ENCODE measurements at places on chromosomes 6 and 20.
A peak's percentile ranks its signal among the peaks of the same experiment; 100 is the strongest.

DNA sequence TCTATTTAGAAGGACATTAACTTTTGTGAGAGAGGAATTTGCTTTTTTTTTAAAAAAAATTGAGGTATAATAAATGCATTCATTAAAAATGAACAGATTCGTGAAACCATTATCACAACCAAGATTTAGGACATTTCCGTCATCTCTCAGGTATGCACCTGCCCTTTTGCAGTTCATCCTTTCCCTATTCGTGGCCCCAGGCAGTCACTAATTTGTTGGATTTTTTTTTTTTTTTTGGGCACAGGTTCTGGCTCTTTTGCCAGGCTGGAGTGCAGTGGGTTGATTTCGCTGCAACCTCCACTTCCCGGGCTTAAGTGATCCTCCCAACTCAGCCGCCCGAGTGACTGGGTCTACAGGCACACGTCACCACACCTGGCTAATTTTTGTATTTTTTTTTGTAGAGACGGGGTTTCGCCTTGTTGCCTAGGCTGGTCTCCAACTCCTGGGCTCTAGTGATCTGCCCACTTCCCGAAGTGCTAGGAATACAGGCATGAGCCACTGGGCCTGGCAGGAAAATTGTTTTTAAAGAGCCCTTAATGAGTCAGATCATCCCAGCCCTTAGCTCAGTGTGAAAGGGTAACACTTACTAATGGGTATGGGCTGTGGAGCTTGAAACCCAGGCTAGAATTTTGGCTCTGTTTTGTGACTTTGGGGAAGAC is 9.2 kb downstream of the PHF3 start:
- DNase-seq, result no peak

DNA sequence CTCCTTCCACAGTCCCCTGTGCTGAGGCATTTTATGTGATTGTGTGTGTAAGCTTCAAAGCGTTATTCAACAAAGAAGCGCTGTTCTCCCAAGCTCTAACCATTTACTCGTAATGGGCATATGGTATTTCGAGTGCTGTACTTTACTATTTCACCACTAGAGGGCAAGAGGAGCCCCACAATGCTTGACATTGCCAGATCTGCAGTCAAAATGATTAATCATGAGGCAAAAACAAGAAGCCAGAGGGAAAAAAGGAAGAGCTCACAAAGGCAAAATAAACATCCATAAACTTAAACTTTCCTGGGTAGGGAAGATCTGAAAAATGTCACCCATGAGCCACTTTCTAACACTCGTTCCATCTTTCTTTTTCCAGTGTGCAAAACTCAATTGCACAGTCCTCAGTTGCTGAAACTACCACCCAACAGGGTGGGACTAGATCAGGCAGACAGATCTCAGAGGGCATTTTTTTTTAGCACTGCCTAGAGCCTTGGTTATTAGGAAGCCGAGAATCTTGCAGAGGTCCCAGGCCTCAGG is 215.0 kb upstream of the PLCB4 start:
- no peak for DNase-seq

DNA sequence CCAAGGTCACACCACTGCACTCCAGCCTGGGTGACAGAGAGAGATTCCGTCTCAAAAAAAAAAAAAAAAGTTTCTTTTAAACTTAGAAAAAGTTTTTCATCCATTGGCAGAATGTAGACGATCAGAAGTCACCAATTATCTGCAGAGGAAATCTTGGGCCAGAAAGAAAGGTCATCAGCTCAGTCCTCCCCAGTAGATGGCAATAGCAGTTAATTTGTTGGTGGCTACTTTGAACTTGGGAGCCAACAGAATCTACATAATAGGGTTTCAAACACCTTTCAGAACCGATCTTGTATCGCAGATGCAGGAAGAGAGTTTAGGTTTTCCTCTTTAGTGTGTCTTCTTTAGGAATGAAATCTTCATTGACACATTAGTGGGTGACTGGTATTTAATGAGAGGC is 41.7 kb downstream of the LBP start:
- no peak for DNase-seq

- DNase-seq, result no peak
Measured at GRCh38 chr6:3297909-3298308, 39.2 kb downstream of the PSMG4 start.

GRCh38 chr6:4901386-4902061 is 102.3 kb downstream of the RPP40 start:
- no peak for DNase-seq

GRCh38 chr6:57262488-57262887 is 40.4 kb upstream of the RAB23 start:
- DNase-seq, result no peak

GRCh38 chr6:73302339-73302738 is 39.3 kb upstream of the KHDC1 start:
- DNase-seq, result no peak

DNA sequence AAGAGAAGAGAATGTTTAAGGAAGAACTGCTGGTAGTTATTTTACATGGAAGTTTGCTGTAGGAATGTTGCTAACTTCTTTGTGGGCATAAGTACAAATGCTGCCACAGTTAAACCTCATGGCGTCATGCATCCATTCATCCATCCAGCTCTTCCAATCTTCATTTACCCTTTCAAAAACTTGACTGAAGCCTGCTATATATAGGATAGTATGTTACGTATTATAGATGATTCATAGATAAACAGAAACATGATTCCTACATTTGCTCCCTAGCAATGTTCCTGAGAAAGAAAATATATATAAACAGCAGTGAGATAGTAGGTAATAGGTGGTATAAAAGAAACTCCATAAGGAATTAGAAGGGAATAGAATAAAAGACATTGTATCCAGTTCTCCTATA is 93.7 kb downstream of the NDUFAF5 start:
- no peak for DNase-seq

DNA sequence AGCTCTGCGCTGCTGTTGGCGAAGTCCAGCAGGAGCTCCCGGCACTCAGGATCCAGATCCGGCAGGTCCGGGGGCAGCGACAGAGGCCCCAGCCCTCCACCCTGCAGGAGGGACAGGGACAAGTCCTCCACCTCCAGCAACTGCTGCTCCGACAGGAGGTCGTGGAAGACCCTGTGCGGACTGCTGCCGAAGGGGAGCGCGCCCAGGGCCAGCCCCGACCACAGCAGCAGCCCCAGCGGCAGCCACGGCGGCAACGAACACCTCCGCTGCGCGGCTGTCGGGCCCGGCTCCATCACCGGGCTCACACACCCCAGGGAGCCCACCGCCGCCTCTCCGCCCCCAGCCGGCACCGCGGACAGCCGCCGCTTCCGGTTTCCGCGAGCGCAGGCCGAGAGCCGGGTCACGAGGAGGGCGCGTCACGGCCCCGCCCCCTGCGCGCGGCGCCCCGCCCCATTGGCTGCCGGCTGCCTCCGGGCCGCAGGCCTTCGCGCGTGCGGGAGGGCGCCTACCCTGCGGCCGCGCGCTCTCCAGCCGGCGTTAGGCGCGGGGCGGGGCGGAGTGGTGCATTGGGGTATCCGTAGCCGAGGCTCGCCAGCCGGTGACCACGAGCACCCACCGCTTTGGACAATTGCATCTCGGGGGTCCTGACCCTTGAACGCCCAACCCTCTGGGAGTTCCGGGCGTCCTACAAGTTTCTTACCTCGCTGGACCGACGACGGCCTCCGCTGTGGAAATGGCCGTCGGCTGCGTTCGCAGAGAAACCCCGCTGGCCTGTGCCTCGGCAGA is at the start of gene OSTM1:
Gene OSTM1 (minus strand): TSS at position 383 of the 786 bp plus-strand sequence. CDS start 90 bp downstream, at position 293.
- DNase-seq, result peak; percentile 65

GRCh38 chr6:64227863-64228262 is 592.3 kb downstream of the PHF3 start:
- no peak for DNase-seq

- DNase-seq, result no peak
Measured at GRCh38 chr6:64221776-64222175, 586.2 kb downstream of the PHF3 start.

DNA sequence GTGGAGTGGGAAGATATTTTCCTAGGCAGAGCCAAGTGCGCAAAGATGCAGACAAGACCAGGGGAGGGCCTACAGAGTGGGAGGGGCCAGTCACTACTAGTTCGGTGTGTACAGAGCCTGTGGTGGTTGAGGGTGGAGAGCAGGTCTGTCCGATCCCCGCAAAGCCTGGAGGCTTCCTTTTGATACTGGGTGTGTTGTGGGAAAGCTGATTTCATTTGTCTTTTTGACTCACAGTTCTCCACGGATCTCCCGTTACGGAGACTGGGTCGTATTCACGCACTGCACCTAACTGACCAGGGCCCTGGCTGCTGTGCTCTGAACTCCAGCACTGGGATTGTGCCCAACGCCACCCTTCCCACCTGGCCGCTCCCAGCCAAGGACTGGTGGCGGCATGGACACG is 1.4 kb upstream of the TIAM2 start:
- no peak for DNase-seq

DNA sequence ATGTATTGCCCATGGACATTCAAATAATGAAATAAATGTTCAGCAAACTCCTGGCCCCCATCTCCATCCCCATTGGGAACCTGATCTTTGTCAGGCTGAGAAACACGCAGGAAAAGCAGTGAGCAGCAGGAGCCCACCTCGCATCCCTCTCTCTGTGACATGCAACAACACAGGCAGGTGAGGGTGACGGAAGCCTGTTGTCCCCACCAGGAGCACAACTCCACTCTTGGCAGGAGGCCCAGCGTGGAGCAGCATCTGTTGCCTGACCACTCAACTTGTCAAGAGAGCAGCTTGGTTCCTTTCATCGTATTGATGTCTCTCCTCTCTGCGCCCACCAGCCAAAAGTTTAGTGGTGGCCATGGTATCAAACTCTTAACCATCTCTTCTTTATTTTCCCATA is 586.9 kb upstream of the ARID1B start:
- peak; percentile 69 for DNase-seq

- DNase-seq, result no peak
Measured at GRCh38 chr6:41723530-41724227, 11.7 kb downstream of the TFEB start.

GRCh38 chr6:93447874-93448273 is 28.5 kb upstream of the EPHA7 start:
- DNase-seq, result no peak

DNA sequence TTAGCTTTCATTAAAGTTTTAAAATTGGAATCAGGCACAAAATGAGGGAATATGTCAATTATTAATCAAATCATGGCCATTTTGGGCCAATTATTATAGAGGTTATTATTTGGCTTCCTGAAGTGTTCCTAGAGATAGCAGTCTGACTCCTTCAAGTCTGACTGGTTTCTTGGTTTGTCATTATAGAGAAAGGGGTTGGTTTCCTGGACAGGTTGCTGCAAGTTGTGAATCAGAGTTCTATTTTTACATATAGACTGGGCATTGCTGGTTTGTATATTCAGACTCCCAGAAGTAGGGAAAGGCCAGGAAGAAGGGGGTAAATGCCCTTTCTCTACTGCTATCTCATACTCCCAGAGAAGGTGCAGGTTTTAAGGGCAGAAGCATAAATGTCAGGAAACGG is 121.4 kb upstream of the CEP162 start:
- no peak for DNase-seq

DNA sequence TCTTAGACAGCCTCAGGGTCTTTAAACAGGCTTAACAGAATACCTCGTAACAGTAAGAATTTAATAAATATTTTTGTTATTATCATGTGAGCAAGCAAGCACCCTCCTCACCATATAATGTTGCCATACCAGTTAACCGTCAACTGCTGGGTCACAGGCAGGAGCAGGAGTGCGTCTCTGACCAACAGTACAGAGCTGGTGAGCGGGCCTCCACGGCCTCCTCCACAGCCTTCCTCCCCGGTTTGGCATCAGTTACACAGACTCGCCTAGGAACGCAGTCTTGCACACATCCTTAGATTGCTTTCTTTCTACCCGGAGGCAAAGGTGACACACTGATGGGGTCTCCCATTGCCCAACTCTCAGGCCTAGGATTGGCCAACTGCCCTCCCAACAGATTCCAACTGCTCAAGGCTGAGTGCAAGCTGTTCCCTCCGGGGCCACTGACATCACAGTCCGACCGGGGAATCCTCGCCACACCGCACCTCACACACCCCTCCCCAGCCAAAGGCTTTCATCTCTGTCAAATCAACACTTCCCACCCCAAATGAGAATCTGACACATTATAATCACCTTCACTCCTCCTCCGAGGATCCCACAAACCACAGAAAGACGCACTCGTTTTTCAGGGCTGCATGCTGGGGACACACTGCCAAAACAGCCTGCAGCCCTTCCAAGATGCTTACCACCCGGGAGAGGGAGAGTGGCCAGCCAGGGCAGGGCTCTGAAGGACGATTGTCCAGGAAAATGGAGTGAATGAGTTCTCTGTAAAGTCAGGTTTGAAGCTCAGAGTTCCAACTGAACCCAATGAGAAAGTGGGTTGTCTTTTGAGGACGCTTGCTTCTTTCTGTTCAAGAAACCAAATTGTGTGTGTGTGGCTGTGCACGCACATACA is 63.2 kb downstream of the PDE10A start:
- DNase-seq, result no peak

DNA sequence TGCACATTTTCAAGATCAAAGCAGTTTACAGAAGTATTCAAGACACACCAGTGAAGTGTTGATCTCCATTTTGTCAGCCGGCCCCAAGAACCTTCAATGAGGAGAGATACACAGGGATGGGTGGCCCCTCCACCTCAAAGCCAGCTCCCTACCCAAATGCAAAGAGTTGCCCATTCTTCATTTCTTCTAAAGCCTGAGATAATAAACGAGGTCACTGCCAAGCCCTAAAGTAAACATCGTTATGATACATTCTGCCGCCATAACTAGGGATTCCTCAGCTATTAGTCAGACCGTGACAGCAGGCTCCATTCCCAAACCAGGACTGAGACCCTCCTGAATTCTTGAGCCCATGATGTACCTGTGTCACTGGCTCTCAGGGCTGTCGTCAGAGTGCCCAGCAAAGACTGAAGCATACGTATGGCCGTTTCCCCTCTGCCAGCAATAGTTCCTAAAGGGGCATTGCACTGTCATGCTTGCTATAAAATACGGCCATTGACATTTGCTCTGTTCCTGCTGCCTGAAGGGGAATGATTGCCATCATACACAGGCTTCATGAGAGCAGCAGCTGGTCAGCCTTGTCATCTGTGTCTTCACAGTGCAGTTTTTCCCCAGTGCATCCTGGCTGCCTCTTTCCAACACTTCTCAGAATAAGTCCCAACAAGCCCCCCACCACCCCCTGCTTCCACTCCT is 41.7 kb downstream of the ISM1 start:
- no peak for DNase-seq

- no peak for DNase-seq
Measured at GRCh38 chr6:164690702-164691500, 618.5 kb downstream of the C6orf118 start.

DNA sequence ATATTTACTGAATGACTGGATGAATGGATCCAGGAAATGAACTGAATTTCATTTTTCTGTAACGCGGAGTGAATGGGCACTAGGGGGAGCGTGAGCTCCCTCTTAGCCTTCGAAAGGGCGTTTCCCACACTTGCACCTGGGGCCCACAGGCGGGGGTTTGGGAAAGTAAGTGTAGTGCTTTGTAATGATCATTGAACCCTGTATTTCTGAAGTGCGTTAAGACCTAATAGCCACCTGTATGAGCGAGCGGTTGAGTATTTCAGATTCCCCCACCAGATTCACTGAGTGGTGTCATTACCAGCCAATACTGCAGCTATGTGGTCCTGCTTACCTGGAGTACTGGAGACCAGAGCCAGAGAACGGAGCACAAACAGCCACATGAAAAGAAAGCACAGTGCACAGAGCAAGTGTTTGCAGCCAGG is 10.5 kb downstream of the SYTL3 start:
- peak; percentile 98 for DNase-seq

- DNase-seq, result no peak
Measured at GRCh38 chr6:7241709-7242645, 71.0 kb downstream of the SSR1 start.

Data from DMS79 treated with DMSO at 0.1 percent for 48 hours (cell line).